ENCODE measurements at places on chromosomes 12 and 14.
A peak's percentile ranks its signal among the peaks of the same experiment; 100 is the strongest.

DNA sequence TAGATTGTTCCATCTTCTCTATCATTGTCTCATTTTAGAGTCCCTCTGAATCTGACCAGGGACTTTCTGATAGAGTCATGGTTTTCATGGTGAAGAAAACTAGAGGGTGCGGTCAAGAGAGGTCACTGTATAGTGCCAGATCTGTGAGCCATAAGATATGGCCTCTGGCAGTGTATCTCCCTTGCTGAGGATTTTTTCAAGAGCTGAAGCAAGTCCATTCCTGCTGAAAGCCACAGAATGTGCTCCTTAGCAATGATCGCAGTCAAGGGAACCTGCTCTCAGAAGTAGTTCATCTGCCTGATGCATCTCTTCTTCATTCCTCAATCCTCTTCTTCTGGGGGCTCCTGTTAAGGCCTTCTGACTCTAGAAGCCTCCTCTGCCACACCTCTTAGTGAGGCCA is 405.2 kb downstream of the EGLN3 start:
- no peak for DNase-seq

GRCh38 chr14:96198430-96199130 is 6.1 kb upstream of the BDKRB2 start:
- DNase-seq: no peak

DNA sequence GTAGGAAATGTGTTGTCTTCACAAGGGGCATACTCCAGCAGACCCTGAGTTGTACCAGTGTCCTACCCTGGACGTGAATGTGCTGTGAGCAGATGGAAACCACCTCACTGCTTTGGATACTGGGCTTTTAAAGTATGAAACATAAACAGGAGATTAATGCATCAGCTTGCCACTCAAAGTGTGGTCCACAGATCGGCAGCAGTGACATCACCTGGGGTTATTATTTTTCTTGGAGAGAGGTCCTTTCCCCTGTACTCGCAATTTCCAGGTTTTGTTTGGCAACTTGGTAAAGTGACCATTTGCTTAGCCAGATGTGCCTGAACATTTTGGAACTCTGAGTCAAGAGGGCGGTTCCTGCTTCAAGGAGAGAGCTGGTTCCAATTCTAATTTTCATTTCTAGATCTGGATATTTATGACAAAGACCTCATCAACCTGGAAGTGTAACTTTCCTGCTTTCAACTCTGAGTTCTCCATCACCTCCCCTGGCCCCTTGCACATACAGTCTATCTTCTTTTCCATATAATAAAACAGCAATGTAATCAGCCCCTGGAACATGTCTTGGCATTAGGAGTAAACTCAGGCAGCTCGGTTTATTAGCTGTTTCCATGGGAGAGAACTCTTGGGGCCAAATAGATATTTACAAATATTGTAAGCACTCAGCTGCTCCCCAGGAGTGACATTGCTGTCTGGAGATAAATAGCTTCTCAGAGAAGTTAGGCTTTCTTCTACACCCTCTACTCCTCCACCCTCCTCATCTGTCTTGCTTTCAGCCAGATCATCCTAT is 237.0 kb upstream of the TBX3 start:
- DNase-seq: no peak

DNA sequence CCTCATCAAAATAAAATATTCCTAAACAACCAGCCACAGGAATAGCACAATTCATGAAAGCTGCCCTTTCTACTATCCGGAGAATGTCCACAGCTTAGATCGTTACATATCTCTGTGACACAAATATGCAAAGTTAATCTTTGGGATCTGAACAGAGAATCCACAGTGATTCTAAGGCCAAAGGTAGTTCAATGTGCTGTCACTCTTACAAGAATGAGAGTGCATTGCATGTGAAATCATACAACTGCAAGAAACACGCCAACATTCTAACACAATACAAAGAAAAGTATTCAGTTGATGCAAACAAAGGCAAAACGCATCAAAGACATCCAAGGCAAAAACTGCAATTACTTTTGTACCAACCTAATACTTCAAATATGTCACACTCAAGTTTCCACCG is 60.4 kb downstream of the KSR2 start:
- DNase-seq: no peak

GRCh38 chr12:118061011-118061872 is at the start of gene WSB2:
Gene WSB2, minus strand, starts transcription at chr12:118061179. Its CDS starts 131 bp downstream, at chr12:118061048.
- no peak for DNase-seq

DNA sequence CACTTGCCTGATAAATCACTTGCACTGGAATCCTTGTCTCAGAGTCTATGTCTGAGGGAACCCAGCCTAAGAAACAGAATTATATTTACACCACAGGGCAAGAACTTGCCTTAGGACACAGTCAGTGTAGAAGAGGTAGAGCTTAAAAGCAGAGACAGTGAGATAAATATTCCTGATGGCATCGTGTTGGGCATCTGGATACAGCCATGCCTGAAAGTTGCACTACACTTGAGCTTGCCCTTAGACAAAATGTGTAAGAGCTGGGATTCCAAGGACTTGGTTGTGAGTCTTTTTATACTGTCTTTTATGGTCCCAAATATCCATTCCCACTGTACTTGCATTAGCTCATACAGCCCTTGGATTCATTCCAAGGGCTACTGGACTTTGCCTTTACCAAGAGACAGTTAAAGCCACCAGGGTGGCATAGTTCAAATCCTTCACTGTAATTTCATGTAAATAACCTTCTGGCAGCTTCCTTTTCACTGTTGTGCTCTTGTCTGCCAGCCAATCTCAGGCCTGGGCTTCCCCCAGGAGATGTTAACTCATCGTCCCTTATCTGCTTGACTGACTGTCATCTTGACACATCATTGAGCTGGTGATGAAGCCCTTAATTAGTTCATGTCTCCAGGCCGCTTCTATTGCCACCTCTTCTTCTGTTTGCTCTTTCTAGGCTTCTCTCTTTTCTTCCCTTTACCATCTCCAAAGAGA is 577.9 kb upstream of the TBX3 start:
- DNase-seq: no peak

- DNase-seq: no peak
Observed at GRCh38 chr12:117019866-117020265, 79.3 kb downstream of the TESC start.

GRCh38 chr12:128969480-128970055 is 116.3 kb downstream of the GLT1D1 start:
- peak; percentile 79 for DNase-seq

GRCh38 chr12:103272949-103273348 is 222.8 kb downstream of the C12orf42 start:
- DNase-seq: no peak

DNA sequence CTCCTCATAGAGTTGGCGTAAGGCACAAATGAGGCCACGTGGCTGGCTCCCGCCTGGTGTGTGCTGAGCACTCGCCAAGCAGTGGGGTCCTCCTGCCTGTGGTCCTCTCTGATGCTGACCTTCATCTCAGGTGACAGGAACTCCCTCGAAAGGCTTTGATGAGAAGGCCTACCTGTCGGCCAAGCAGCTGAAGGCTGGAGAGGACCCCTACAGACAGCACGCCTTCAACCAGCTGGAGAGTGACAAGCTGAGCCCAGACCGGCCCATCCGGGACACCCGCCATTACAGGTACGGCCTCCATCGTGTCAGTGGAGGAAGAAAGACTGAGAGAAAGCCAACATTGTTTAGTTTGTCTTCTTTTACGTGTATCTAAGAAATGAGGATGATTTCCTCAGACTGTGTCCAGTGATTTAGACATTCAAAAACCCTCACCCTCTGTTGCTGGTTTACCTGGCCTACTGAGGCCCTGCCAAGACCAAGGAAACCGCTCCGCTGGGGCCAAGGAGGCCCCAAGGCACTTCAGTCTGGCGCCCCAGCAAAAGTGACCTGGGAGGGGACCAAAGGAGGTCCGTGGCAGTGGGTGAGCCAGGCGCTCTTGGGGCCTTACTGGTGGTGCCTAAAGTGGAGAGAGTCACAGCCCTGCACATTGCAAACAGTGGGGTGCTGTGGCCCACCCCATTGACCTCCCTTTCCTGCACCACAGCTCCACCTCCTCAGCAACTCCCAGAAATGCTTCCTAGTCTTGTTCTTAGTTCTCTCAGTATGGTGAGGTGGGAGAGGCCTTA is 60.8 kb downstream of the GALNT16 start:
- DNase-seq: no peak
